Posterior cingulate gyrus (tissue), 11 donors: ENCODE measurements at places on chromosomes 7 and 10.

GRCh38 chr7:16739863-16740622 is 13.5 kb upstream of the TSPAN13 start:
- no peak for DNase-seq

DNA sequence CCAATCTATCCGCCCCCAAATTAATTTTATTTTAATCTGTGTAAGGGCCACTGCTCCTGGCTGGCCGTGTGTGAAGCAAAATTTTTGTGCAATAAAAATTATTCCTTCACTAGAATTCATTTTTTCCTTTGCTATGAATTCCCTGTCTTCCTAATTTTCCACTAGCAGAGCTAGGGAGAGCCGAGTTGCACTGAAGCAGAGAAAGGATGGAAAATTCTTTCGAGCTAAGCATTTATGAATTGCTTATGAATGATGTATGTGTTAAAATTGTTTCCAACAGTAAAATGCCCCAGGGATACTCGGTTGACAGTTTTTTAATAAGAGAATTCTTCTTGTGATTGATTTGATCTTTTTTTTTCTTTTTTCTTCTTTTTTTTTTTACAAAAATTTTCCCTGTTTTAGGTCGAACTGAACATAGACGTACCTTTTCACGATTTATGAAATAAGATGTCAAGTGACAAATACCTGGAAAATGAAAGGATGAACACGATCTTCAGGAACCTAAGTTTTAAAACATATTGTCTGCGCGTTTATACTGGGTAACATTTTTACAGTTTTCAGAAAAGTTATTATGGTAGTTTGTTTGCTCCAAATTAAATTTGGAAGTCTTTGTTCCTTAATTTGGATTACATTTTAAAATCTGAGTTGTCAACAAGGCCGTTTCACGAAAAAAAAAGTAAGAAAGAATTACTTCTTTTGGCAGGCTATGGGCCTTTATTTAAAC is 288.8 kb upstream of the NFE2L3 start:
- DNase-seq: no peak

GRCh38 chr10:10626734-10627133 is 390.9 kb upstream of the CELF2 start:
- DNase-seq: no peak

- no peak for DNase-seq
Measured at GRCh38 chr10:6737080-6737641, 157.1 kb upstream of the PRKCQ start.

- no peak for DNase-seq
Measured at GRCh38 chr10:112213098-112213823, 29.7 kb upstream of the GPAM start.

DNA sequence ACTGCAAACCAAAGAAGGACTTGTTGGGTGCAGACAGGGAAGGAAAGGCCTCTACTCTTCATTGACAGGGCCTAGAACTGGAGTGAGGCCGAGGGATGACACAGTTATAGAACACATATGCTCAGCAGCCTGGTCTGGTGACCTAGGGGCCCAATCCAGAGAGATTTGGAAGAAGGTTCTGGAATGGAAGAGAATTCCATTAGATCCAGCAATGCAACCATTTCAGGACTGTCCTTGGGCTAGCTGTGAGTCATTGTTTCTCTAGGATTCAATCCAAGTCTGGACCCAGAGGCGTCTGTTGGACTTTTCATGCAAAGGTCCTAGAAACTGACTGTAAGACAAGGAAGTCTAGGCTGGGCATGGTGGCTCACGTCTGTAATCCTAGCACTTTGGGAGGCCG is 59.2 kb downstream of the WIPF3 start:
- DNase-seq: no peak

DNA sequence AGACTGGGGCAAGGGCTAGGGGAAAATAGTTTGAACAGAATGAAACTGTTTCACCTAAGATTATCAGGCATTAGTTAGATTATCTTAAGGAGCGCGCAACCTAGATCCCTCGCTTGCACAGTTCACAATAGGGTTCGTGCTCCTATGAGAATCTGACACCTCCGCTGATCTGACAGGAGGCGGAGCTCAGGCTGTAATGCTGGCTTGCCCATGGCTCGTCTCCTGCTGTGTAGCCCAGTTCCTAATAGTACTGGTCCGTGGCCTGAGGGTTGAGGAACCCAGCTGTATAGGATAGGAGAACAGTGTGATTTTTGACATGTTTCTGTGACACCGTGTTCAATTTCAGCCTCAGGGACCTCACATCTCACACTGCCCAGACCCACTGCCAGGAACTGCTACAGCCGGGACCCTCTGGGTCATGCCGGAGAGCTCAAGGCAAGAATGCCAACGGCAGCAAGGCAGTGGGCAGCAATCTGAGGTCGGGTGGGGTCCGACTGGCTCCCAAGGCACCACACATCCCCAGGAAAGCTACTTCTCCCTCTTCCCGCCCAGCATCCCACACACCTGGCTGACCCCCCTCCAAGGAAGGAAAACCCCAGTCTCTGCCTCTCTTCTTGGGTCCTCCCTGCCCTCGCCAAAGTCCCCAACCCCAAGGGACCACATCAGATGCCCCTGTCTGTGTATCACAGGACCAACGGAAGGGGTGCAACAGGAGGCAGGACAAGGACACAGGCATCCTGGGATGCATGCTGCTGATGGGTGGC is 31.7 kb downstream of the CAMK2B start:
- DNase-seq: peak; percentile 7

DNA sequence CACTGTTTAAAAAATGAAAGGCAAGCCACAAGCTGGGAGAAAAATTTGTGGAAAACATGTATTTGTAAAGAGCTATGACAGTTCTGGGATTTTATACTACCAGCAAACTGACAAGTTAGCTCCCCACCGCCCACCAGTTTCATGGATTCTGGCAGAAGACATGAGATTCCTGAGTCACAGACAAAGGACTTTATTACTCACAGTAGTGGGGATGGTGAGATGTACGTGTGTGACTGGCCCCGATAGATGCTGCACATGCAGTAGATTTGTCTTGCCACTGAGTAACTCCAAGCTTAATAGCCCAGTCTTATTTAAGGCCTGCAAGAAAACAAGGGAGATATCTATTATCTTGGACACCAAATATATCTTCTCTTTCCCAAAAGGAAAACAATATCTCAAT is 281.7 kb downstream of the AHR start:
- no peak for DNase-seq

GRCh38 chr7:40826411-40827221 is 691.8 kb downstream of the SUGCT start:
- DNase-seq: no peak

- peak; percentile 65 for DNase-seq
Measured at GRCh38 chr10:2927958-2928840, 139.1 kb upstream of the PFKP start.

DNA sequence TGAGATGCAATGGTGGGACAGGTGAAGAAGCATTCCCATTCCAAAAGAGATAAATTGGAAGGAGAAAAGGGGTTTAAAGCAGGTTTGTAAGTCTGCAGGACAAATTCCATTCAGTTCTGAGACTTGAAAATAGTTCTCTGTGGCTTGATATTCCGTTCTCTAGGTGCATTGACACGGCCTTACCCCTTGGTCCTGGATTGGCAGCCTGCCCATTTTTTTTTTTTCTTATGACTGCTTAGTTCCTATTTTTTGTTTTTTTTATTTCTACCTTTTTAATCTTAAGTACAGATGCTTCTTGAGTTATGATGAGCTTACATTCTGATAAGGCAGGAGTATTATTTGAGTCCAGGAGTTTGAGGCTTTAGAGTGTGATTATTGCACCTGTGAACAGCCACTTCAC is 70.6 kb downstream of the MLLT10 start:
- DNase-seq: no peak
